ENCODE measurements at places on chromosomes 5 and 9. TPM values are rescaled to one million over a fixed set of nuclear protein-coding genes. Genes with fewer than 3 reads are reported as not detected.

DNA sequence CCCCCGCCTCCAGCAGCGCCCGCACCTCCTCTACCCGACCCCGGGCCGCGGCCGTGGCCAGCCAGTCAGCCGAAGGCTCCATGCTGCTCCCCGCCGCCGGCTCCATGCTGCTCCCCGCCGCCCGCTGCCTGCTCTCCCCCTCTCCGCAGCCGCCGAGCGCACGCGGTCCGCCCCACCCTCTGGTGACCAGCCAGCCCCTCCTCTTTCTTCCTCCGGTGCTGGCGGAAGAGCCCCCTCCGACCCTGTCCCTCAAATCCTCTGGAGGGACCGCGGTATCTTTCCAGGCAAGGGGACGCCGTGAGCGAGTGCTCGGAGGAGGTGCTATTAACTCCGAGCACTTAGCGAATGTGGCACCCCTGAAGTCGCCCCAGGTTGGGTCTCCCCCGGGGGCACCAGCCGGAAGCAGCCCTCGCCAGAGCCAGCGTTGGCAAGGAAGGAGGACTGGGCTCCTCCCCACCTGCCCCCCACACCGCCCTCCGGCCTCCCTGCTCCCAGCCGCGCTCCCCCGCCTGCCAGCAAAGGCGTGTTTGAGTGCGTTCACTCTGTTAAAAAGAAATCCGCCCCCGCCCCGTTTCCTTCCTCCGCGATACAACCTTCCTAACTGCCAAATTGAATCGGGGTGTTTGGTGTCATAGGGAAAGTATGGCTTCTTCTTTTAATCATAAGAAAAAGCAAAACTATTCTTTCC lies 19.3 kb downstream of the CDKN2A start:
- DNase-seq = peak; percentile 47

HCN1 gene
- total RNA-seq = not detected

- DNase-seq = no peak
These were observed 222.5 kb upstream of the DAPK1 start for GRCh38 chr9:87275047-87275725.

GRCh38 chr5:169115461-169116124 lies 185.3 kb downstream of the SLIT3 start:
- DNase-seq = no peak

TCERG1 gene
- total RNA-seq = 79.2 TPM

GLDC gene
- total RNA-seq = 4.2 TPM

- DNase-seq = no peak
These were observed 157.7 kb downstream of the CEP120 start for GRCh38 chr5:123265551-123265950.

DNA sequence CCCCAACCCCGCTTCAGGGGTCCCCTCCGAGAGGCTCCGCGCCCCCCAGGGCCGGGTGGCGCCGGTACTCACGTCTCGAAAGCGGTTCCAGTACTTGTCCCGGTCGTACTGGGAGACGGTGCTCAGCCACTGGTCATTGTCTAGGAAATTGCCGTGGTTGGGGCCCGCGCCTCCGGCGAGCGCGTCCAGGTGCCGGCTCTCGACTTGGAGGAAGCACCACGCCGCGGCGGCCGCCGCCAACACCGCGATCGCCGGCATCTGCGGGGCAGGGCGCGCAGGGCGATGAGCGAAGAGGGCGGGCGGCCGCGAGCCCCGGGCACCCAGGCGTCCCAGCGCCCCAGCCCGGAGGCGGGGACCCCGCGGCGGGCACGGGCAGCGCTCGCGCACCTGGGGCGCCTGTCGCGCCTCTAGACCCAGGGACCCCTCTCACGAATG lies 808 bp downstream of the SPOCK1 start:
- no peak for DNase-seq

DNA sequence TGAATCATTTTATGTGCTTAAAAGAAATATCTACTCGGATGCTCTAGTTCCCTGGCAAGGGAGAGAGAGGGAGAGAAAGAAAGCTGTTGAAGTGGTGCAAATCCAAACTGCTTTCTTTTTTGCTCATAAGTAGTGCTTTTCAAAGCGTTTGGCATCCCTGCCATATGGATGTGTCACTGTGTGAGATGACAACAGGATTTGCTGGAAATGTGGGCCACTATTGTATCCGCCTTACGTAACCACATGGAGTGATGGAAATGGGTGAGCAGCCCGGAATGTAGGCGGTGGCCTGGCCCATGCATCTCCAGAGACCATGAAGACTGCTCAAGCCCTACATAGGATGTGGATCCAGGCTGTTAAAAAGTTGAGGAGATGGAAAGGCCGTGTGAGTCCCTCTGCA lies 30.8 kb downstream of the TJP2 start:
- DNase-seq = no peak

DNA sequence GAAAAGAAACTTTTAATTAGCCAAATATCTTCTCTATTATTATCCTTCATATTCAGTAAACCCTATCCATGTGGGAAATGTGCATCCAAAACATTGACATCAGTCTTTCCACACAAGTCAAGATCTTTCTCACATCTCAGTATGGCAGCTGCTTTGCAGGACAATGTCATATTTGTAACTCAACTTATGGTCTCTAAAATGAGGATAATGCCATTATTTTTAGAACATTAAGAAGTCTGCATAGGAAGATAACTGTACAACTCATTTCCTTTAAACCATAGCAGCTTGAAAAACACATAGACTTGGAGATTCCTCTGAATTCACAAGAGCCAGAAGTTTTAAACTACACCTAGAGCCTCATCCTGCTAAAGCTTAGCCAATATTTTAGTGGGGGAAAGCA lies 43.7 kb downstream of the MCTP1 start:
- DNase-seq = no peak

DNA sequence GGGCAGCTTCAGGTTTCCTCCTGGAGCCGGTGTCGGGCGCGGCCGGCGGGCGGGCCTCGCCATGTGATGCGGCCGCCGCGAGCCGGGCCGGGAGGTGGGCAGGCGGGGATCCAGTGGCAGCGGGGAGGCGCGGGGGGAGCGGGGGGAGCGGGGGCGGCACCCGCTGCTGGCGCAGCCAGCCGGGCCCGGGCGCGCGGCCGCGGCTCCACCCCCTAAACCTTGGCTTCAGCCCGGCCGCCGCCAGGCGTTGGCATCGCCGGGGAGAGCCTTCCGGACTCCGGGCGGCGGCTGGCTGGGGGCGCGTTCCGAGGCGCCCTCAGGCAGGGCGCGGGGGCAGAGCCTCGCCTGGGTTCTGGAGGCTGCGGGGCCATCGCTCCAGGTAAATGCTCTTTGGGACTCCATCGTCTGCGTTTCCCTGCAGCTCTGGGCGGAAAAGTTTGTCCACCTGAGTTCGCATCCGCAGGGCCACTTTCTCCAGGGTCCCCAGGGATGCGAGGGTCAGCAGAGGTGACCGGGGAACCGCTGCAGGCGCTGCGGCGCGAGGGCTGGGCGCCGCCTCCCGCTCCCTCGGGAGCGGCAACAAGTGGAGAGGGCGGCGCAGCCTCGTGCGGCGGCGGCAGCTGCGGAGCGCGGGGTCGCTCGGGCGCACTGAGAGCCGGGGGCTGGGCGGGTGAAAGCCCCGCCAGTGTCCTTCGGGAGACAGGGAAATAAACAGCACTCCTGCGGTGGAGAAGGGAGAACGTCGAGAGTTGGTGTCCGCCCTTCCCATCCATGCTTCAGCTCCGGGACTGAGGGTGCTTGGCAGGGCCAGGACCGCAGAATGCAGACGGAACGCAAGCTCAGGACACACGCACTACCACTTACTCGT lies at the start of gene ARHGEF28:
ARHGEF28 (plus strand) TSS at position 253 of the 868 bp plus-strand sequence. CDS start 58,656 bp downstream, outside the sequence.
- peak; percentile 21 for DNase-seq

- no peak for DNase-seq
These were observed 193.0 kb downstream of the XRCC4 start for GRCh38 chr5:83270311-83270710.

- no peak for DNase-seq
These were observed 533.4 kb downstream of the CSNK1G3 start for GRCh38 chr5:124045412-124045811.

OR1J2 gene
- not detected for total RNA-seq

All from activated CD4-positive, alpha-beta memory T cell treated with anti-CD3 and anti-CD28 coated beads, Interleukin-2, amount 10 ng/mL, durations not matched to agents 7 days and 5 days (primary cell).